Testis (tissue), 5 donors: ENCODE measurements at places on chromosomes 12 and 14.

- no peaks in the 10 kb centered on the region for H3K4me1 ChIP-seq
- H3K36me3 ChIP-seq, result no peaks in the 10 kb centered on the region
- no peak overlapping the region for H3K27ac ChIP-seq
- no peak for DNase-seq
- no peaks in the 10 kb centered on the region for H3K27me3 ChIP-seq
- no peak overlapping the region for H3K4me3 ChIP-seq
Observed at GRCh38 chr12:48627556-48627955, 54.5 kb downstream of the KANSL2 start.

- H3K36me3 ChIP-seq, result no peaks in the 10 kb centered on the region
- H3K27me3 ChIP-seq, result no peaks in the 10 kb centered on the region
- H3K4me3 ChIP-seq, result no peak overlapping the region
- peaks cover 11% of the 10 kb centered on the region for H3K4me1 ChIP-seq
Observed at GRCh38 chr14:89252887-89253532, 164.0 kb downstream of the FOXN3 start.

GRCh38 chr12:65496617-65497016 lies 218.1 kb downstream of the MSRB3 start:
- H3K27ac ChIP-seq, result no peak overlapping the region
- H3K4me3 ChIP-seq, result no peak overlapping the region
- peaks cover 5% of the 10 kb centered on the region for H3K4me1 ChIP-seq
- H3K27me3 ChIP-seq, result no peaks in the 10 kb centered on the region
- H3K36me3 ChIP-seq, result no peaks in the 10 kb centered on the region

DNA sequence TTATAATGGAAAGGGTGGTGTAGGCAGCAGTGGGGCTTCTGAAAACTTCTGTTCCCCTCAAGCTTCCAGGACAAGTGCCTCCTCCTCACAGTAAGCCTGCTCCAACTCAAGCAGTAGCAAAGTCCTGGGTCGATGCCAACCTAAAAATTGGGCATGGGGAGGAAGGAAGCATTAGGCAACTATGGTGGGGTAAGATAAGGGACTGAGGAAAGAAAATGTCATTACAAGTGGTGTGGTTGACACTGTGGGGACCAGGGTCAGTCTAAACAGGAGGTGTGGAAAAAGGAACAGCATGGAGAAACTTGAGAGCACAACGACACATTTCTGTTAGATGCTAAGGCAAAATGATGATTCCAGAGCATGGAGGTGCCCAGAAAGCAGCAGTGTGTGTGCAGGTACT lies 34.9 kb downstream of the WIF1 start:
- H3K27ac ChIP-seq, result no peak overlapping the region
- H3K27me3 ChIP-seq, result no peaks in the 10 kb centered on the region
- no peak overlapping the region for H3K4me3 ChIP-seq
- H3K36me3 ChIP-seq, result no peaks in the 10 kb centered on the region

GRCh38 chr12:94033101-94033500 lies 115.3 kb upstream of the PLXNC1 start:
- H3K27me3 ChIP-seq, result no peaks in the 10 kb centered on the region
- no peaks in the 10 kb centered on the region for H3K36me3 ChIP-seq
- DNase-seq, result no peak
- H3K4me1 ChIP-seq, result no peaks in the 10 kb centered on the region
- H3K4me3 ChIP-seq, result no peak overlapping the region
- H3K27ac ChIP-seq, result no peak overlapping the region

- DNase-seq, result no peak
- H3K36me3 ChIP-seq, result no peaks in the 10 kb centered on the region
- no peaks in the 10 kb centered on the region for H3K27me3 ChIP-seq
- H3K4me3 ChIP-seq, result no peak overlapping the region
Observed at GRCh38 chr12:129083121-129083840, 230.0 kb downstream of the GLT1D1 start.
